Activated naive CD4-positive, alpha-beta T cell (primary cell): ENCODE measurements at places on chromosomes 16 and 17.

- no peak for DNase-seq
These were observed 6.1 kb upstream of the GAA start for GRCh38 chr17:80095038-80095843.

DNA sequence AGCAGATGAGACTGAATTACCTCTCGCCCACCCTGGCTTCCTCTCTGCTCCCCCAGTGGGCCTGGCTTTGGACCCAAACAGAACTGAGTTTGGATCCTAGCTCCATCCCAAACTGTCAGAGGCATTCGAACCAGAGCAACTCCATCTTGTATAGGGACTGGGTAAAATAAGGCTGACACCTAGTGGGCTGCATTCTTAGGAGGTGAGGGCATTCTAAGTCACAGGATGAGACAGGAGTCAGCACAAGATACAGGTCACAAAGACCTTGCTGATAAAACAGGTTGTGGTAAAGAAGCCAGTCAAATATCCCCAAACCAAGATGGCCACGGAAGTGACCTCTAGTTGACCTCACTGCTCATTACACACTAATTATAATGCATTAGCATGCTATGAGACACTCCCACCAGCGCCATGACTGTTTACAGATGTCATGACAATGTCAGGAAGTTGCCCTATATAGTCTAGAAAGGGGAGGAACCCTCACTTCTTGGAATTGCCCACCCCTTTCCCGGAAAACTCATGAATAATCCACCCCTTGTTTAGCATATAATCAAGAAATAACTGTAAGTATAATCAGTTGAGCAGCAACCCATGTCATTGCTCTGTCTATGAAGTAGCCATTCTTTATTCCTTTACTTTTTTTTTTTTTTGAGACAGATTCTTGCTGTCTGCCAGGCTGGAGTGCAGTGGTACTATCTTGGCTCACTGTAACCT is 44.4 kb downstream of the LYRM1 start:
- no peak for DNase-seq

GRCh38 chr17:11628831-11629230 is 30.6 kb downstream of the DNAH9 start:
- no peak for DNase-seq

DNA sequence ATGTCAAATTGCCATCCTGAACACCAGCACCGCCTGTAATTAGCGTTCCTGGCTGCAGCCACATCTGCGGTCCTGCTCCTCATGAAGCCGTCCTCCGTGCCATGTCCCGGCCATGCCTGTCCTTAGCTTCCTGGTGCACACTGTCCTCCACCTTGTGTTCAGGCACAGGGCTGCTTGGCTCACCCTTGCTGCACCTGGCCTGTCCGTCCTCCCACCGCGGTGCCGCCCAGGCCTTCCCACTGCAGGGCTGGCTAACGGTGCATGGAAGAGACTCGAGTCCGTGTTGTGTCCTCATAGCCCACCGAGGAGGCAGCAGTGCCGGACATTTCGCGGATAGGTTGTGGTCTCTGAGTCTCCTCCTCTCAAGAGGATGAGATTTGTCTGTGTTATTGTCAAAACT is 20.4 kb downstream of the DUSP14 start:
- no peak for DNase-seq

- DNase-seq = no peak
These were observed 2.1 kb downstream of the NHERF1 start for GRCh38 chr17:74750327-74751069.

DNA sequence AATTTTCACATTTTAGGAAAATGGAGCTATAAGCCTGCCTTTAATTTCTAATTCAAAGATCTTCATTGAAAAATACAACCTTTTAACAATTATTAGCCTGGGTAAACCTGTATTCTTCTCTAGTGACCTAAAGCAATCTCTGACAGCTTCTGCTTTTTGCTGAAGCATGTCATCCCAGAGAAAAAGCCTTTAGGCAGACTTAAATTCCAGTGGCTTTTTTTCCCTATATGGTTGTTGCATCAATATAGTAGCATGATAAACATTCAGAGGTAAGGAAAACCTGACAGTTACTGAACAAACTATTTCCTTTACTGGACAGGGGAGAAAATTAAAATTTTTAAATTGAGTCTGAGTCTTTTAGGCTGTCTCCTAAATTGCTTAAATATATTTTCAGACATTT is 7.8 kb upstream of the EVI2A start:
- DNase-seq = no peak

DNA sequence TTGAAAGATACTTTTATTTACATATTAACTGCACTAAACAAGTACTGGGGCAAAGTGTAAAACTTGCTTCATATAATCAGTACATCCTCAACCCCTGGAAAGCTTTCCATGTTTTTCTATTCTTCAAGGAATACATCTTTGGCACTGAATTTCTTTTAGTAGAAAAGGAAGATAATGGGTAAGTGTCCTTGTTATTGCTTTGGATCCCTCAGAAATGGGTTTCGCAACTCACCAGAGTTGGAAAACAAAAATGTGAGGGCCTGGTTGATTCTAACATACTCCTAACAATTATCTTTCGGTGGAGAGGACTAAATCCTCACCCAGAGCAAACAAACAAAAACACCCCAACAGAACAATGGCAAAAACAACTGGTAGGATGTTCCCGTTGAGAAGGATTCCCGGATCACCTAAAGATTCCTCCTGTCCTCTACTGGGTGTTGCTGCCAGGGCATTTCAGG is 120.4 kb downstream of the PARN start:
- DNase-seq = no peak

- DNase-seq = no peak
These were observed 24.6 kb upstream of the LRRC75A start for GRCh38 chr17:16516594-16517051.

GRCh38 chr16:81599034-81599744 is 154.6 kb downstream of the CMIP start:
- DNase-seq = no peak

DNA sequence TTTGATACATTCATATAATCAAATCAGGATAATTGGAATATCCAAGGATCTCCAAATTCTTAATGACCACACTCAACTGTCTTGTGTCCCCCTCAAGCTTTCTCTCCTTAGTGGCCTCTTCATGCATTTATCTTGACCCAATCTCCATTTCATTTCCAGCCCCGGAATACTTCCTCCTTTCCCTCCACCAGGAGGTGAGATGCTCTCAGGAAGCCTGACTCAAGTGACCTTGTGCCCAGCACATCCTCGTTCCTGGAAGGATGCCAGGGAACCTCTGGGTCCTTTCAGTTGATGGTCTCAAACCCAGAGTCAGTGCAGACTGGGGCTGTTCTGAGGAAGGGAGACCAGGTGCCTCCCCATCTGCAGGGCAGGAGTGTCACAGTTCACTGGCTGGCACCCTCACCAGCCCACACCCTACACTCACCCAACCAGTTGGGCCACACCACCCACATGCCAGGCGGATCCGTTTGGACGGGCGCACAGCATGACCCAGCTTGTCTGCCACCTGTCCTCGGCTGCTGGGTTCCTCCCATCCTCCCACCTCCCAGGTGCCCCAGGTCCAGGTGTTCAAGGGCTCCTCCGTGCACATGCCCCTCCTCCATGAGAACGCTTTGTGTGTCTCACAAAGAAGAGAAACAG is 14.0 kb upstream of the EMP2 start:
- no peak for DNase-seq

- no peak for DNase-seq
These were observed 37.7 kb downstream of the XYLT1 start for GRCh38 chr16:17432901-17433576.

DNA sequence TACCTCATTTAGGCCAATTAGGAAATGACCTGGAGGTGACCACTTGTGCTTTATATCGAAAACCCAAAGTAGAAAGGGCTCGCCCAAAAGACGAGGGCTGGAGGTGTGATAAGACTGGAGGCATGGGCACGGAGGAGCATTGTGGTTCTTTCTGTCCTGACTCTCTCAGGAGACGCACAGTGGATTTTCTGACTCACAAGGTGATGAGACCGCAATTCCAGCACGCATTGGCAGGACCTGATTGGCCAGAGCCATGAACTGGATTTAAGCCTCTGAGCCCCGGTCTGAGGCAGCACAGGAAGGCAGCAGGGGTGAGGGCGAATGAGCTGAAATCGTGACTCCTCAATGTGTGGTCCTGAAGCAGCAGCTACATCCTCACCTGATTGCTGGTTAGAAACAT is 559.1 kb upstream of the SALL1 start:
- DNase-seq = no peak

- no peak for DNase-seq
These were observed 115.4 kb downstream of the ZNF778 start for GRCh38 chr16:89332902-89333245.

DNA sequence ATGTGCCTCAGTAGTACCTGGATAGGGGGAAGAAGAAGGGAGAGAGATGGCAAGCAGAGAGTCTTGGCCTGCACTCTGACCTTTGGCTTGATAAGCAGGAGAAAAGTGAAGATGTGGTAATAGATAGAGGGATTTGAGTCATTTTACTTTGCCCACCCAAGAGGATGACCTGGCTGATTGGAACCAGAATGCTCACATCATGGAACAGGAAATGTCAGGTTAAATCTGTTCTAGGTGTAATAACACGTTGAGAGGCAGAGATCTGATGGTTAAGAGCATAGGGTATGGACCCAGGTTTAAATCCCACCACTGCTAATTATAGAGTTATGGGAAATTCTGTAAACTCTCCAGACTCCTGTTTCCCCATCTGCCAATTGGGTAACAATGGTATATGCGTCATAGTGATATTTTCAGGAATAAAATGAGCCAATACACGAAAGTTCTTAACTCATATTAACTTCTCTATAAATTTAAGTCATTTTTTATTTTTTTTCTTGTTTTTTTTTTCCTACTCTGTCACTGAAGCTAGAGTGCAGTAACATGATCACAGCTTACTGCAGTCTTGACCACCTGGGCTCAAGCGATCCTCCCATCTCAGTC is 8.1 kb upstream of the CCL18 start:
- DNase-seq = no peak
